ENCODE measurements at places on chromosomes 3 and 15. TPM values are rescaled to one million over a fixed set of nuclear protein-coding genes. Genes with fewer than 3 reads are reported as not detected.
A peak's percentile ranks its signal among the peaks of the same experiment; 100 is the strongest.

DNA sequence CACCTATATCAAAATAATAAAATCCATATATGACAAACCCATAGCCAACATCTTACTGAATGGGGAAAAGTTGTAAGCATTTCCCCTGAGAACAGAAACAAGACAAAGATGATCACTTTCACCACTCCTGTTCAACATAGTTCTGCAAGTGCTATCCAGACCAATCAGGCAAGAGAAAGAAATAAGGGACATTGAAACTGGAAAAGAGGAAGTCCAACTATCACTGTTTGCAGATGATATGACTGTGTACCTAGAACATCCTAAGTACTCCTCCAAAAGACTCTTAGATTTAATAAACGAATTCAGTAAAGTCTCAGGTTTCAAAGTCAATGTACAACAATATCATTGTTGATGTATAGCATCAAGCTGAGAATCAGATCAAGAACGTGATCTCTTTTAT lies 35.6 kb upstream of the FGF7 start:
- DNase-seq = no peak

SLC12A1 gene
- total RNA-seq = not detected

GHSR gene
- not detected for total RNA-seq

SYNPR gene
- not detected for total RNA-seq

- peak; percentile 20 for DNase-seq
Observed at GRCh38 chr15:76058714-76059319, 968 bp upstream of the TMEM266 start.

GRCh38 chr3:88038566-88038965 lies 20.2 kb downstream of the CGGBP1 start:
- DNase-seq = peak; percentile 94
